ENCODE measurements at places on chromosomes 16 and 17.
A peak's percentile ranks its signal among the peaks of the same experiment; 100 is the strongest.

GRCh38 chr16:47574091-47575054, 113.2 kb downstream of the PHKB start:
- DNase-seq = no peak

GRCh38 chr16:72848759-72849664, 198.9 kb downstream of the ZFHX3 start:
- peak; percentile 43 for DNase-seq

- DNase-seq = no peak
These were observed 394 bp upstream of the NME4 start for GRCh38 chr16:396605-397004.

DNA sequence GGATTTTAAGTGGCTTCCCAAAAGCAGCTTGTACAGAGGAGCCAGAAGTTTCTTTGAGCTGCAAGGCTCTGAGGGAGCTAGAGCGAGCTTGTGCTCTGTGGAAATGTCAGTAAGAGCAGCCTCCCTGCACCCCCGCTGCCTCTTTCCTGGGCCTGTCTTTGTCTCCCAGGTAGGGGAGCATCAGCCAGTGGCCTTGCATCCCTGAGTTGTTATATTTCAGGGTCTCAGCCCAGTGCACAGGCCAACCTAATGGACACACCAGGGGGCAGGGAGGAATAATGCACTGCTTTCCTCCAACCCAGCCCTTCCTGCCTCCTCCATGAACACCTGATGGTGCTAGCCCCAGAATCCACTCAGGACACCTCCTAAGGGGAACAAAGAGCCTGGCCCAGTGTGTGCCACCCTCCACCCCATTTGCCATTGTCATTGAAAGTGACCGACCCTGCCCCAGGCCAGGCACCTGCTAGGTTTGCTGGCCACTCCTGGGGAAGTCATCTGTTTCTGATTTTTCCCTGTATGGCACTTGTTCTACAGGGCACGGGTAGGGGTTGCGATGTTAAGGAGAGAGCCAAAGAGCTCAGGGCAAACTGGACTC, 6.3 kb downstream of the TPPP3 start:
- no peak for DNase-seq

DNA sequence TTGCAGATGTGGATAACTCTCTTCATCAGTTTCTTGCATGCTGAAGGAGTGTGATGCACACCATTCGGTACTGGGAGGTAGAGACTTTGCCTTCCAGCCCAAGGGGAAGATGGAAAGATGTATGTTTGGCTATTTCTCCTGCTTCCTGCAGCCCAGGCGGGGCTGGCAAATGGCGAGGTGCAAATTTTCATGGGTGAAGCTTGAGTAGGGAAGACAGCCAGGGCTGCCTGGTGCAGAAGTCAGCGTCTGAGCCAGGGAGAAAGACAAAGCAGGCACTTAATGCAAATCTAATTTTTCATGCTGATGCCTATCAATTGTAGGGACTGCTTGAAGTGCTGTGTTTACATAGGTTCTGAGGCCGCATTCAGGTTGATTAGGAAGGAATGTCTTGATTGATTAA, 384.7 kb upstream of the EEF2KMT start:
- no peak for DNase-seq

DNA sequence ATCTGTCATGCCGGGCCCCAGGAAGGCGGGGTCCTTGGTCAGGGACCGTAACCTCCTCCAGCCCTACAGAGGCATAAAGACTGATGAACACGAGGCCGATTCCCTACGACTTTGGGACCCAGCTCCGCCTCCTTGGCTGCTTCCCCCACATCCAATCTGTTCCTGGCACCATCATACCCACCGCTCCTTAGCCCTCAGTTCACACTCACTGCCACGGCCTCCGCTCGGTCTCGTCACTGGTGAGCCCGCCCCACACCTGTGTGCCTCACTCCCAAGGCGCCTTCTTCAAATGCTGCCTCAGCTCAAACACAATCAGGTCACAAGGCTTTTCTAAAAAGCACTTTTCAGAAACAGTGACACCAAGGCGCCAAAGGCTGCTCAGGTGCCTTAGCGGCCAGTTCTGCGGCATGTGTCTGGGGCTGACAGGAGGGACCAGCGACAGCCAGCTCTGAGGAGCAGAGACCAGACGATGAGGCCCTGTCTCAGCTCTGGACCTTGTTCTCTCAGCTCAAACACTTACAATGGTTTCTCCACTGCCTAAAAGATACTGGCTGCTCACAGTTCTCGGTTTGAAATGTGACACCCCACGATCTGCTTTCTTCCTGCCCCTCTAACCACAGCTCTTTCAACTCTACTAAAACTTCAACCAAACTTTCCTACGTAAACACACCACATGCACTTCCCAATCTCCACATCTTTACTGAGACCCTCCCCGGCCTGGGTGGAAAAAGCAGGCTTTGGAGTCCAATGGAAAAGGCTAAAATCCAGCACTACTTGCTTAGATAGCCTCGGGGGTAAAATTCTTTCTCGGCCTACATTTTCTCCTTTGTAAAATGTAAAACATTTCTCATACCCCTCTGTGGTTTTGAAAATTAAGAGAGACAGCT, 33.2 kb downstream of the CYB5D2 start:
- no peak for DNase-seq

- peak; percentile 46 for DNase-seq
These were observed 52.7 kb downstream of the SREBF1 start for GRCh38 chr17:17783825-17784656.

DNA sequence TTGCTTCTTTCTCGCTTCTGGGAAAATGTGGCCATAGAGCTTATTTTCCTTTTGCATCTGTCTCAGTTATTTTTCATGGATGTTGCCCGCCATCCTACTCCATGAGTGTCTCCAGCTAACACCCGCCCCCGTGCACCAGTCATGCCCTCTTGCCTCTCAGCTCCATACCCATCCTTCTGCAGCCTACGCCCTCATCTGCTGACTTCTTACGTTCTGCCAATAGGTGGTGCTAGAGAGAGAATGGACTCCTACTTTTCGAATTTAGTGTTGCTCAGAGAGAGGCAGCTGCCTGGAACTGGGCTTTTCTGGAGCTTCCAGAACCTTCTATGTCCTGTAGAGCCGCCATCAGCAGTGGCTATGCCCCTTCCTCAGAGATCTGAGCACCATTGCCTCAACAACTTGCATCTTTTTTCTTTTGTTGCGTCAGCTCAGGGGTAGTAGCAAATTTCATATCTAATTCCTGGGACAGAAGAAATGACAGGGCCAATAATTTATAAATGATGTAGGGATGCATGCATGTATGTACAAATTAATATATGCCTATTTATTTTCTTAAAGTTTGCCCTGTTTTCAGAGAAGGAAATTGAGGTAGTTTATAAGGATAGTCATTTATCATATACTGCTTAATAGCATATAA, 119.7 kb upstream of the MYOCD start:
- DNase-seq = no peak

DNA sequence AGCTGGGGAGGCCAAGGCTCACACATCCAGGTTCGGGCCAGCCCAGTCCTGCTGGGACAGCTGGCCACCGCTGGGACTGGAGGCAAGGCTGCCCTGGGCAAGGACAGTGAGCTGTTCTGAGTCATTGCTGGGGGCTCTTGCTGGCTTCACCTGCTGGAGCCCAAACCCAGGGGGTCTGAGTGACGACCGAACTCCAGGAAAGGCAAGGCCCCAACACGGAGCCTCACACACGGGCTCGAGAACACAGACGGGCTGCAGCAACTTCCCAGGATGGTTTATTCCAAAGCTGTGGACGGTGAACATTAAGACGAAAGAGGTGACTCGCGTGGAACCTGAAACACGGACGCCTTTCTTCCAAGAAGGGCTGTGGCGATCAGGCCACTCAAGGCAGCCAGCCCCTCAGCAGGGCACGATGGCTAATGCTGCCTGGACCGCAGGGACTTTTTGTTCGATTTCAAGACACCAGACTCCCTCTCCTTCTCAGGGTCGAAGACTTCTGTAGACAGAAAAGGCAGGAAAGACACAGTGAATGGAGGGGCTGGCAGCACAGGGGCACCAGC, 21.5 kb downstream of the KDM8 start:
- no peak for DNase-seq

GRCh38 chr17:19421926-19422325, 10.9 kb downstream of the RNF112 start:
- DNase-seq = no peak

Measured in NCI-H2029 treated with DMSO at 0.1 percent for 48 hours (cell line).